ENCODE measurements at places on chromosomes 1 and 21.

DNA sequence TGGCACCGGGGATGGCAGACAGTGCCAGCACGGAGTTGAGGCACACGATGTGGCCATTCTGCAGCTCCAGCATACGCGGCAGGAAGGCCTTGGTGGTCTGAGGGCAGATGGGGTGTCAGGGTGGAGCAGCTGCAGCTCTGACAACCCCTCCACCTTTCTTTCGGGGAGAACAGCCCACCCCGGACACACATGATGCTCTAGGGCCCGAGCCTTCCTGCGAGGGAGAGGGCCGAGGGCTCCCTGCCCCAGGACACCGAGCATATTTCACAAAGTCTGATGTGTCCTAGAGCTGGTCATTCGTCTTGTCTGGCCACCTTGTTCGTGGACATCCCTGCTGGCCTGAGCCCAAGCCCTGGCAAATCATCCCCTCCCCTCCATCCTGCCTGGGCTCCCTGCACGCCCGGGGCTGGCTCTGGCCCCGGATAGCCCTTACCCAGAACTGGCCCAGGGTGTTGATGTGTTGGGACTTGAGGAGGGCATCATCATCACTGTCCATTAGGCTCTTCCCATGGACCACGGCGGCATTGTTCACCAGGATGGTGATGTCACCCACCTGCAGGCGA lies 39.1 kb downstream of the DHRS3 start:
- no peak for DNase-seq

- peak; percentile 82 for DNase-seq
Measured at GRCh38 chr1:211326528-211327345, at the start of gene TRAF5. TSS of gene TRAF5 (plus strand) at chr1:211326833. CDS start at chr1:211353240, 26,407 bp downstream.

DNA sequence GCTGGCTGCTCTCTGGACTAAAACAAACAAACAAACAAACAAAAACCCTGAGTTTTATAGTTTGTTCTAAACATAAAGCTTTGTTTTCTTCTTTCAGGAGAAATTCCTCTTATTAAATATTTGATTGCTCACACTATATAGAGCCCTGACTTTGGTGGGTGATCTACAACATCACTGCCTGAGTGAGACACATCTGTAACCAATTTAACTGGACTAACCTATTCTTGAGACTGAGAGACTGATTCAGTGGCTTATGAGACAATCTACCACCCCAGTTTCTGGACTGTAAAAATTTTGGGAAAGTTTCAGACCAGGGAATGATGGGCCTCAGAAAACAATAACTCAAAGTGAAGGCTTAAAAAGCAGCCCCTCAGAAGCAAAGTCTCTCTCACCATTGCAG lies 537.0 kb downstream of the NEGR1 start:
- no peak for DNase-seq

GRCh38 chr1:55131801-55132200 lies 83.4 kb downstream of the USP24 start:
- DNase-seq: no peak

DNA sequence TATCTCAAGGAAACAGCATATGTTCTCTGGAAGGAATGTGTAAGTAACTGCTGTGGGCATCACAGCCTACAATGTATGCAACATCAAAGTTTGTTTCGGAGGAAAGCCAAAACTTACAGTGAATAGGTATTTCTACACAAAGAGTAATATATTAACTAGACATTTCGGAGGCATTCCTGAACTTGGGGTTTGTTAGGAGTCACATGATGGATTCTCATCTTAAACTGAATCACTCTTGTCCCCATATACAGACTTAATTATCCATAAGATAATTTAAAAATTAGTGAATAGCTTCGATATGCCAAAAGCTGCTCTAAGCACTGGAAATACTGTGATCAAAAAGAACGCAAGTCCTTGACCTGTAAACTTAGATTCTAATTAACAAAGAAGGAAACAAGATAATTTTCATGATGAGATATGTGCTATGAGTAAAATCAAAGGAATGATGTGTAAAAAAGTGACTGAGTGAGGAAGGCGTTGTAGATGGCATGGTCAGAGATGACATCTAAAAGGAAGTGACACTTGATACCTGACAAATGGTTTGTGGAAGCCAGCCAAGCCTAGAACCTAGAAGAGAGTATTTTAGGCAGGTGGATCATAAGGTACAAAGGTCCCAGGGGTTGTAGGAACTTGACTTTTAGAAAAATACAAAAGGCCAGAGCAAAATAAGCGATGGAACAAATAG lies 273.1 kb downstream of the MRPL39 start:
- no peak for DNase-seq

GRCh38 chr1:67376381-67376780 lies 53.8 kb downstream of the SERBP1 start:
- DNase-seq: no peak

- DNase-seq: no peak
Measured at GRCh38 chr1:153513666-153514065, 22.1 kb downstream of the S100A6 start.

GRCh38 chr21:36408568-36408967 lies 23.4 kb downstream of the CHAF1B start:
- no peak for DNase-seq

- DNase-seq: no peak
Measured at GRCh38 chr1:115182012-115182715, 92.9 kb upstream of the TSPAN2 start.

DNA sequence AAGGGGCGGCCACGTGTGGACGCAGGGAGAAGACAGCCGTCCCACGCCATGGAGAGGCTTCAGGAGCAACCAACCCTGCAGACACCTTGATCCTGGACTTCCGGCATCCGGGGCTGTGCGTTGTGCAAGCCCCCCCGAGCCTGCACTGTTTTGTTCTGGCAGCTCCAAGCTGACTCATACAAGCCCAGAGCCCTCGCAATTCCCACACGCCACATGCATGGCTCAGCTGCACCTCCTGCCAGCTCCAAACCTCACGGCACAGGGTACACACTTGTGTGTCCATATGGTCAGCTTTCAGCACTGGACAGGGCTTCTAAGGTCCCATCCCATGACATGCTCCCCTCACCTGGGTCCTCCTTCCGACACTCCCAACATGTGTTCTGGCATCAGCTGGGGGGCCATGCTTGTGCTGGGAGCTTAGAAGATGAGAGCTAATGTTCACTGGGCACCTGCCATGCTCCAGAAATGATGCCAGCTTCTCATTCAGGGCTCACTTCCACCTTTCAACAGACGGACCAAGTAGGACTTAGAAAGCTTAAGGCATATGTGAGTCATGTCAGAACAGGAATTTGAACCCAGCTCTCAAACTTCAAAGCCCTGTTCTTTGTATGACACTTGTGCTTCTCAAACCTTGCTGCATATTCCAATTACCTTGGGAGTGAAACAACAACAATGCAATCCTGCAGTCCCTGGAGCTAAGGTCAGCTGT lies 137.3 kb downstream of the PGBD5 start:
- no peak for DNase-seq

GRCh38 chr1:112247036-112247597 lies 148.9 kb upstream of the CTTNBP2NL start:
- DNase-seq: no peak

GRCh38 chr1:214420341-214420740 lies 131.1 kb downstream of the PTPN14 start:
- no peak for DNase-seq

DNA sequence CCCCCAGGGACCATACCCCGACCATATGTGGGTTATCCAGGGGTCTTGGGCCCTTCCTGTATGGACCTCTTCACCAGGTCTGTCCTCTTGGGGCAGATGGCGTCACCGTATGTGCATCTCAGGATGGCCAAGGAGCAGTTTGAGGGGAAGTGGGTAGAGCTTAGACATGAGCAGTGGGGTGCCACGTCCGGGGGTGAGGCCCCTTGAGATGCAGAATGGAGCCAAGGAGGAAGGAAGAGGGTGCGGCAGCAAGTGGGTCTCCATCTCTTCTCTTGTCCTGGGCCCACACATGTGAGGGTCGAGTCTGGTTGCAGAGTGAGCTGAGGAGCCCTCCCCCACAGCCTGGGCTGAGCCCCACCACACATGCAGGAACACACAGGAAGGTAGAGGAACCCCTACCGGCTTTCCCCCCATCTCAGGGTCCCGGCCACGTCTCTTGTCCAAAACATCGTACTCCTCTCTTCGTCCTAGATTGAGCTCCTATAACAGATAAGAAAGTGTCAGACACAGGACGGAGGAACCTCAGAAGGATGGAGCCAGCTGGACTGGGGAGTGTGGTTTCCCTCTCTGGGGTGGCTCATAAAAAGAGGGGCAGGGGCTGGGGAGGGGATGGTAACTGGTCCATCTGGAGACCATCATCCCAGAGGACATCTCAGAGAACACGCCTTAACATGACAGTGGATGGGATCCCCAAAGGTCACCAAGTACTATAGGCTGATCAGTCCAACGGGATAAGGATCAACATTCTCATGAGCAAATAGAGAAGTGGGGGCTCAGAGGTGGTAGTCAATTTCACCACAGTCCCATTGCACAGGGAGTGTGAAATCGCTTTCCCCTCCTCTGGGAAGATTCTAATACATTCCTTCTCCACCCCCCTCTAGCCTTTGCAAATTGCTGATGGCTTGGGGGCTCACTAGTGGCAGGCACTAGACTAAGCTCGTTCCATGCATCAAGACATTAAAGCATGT lies 79.9 kb downstream of the CD247 start:
- DNase-seq: no peak

- DNase-seq: peak; percentile 72
Measured at GRCh38 chr1:167555971-167556714, 2.6 kb upstream of the CREG1 start.

DNA sequence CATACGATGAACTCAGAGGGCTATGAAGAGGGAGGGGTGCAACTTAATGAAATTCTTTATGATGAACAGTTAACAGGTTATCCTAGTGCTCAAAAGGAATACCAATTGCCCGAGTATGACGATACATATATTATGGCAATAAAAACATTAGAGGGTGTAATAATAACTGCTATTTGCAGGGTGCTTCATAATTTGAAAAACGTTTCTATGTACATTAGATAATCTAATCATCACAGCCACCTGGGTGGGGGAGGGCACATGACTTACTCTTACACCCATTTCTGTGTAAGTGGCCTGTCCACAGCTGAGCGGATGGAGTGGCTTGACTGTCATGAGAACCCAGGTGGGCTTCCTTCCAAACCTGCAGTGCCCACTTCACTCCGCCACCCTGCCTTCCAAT lies 46.3 kb downstream of the TIAM1 start:
- no peak for DNase-seq

- DNase-seq: no peak
Measured at GRCh38 chr1:68198752-68199151, 33.6 kb downstream of the WLS start.

DNA sequence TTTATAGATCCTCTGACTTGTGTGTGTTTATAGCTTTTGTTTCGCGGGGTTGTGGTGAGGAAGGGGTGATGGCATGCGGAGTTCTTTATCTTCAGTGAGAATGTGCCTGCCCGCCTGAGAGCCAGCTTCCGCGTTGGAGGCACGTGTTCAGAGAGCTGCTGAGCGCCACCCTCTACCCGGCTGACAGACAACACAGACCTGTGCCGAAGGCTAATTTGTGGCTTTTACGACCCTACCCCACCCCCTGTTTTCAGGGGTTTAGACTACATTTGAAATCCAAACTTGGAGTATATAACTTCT lies 14.4 kb upstream of the CD101 start:
- peak; percentile 25 for DNase-seq

GRCh38 chr1:228311091-228311490 lies 95.5 kb downstream of the TRIM11 start:
- no peak for DNase-seq

DNA sequence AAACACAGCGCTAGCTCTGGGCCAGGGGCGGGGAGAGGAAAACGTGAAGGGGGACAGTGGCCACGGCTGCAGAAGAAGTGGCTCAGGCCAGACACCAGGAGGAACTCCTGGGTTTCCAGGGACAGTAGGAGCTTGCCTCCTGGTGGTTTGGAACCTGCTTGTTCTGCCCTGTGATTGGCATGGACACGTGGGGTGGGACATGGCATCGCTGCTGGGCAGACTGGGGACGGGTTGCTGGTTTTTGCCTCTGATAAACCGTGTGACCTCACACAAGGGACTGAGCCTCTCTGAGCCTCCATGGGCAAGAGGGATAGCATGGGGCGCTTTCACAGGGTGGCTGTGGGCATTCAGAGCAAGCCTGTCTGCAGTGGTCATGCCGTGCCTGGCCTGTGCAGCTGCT lies 7.5 kb upstream of the PLCH2 start:
- no peak for DNase-seq

- DNase-seq: peak; percentile 32
Measured at GRCh38 chr1:248818505-248819374, 7.0 kb downstream of the SH3BP5L start.

- no peak for DNase-seq
Measured at GRCh38 chr1:167092653-167093052, 1.2 kb upstream of the STYXL2 start.

DNA sequence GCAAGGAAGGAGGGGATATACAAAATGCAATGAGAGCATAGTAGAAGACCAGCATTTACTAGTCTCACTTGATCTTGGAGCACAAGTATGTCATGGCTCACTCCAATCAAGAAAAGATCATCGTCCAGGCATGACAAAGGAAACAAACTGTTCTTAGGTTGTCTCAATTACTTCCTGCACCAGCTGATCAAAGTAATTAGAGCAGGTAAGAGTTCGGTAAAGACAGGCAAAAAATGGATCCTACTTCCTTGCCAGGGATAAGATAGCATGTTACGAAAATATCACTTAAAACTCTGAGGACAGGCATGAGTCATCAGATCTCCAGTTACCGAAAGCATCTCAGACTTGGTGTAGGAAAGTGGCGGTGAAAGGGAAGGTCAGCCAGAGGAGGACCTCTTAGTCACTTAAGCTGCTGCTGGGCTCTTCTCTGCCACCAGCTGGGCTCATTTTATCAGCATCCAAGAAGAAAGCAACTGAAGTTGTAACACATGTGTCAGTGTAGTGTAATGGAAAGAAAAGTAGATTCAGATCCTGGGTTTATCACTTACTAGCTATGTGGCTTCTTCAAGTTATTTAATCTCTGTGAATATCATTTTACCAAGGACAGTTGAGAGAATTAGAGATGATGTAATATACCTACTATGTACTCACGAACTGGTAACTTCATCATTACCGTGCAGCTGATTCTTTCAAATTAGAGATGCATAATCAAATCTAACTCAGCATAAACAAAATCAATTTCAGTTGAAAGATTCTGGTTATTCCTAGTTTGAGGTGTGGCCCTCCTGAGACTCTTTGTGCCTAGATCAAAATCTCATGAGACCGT lies 46.8 kb downstream of the XCL1 start:
- DNase-seq: no peak

- no peak for DNase-seq
Measured at GRCh38 chr1:53662951-53663350, 76.0 kb downstream of the GLIS1 start.

- no peak for DNase-seq
Measured at GRCh38 chr21:28805885-28806284, 186.8 kb downstream of the LTN1 start.

GRCh38 chr1:193306430-193306829 lies 120.0 kb upstream of the B3GALT2 start:
- DNase-seq: no peak

GRCh38 chr1:161885003-161885402 lies 118.9 kb downstream of the ATF6 start:
- DNase-seq: peak; percentile 52

GRCh38 chr1:207004931-207005830 lies 27.4 kb downstream of the C1orf116 start:
- no peak for DNase-seq

GRCh38 chr21:28159396-28159795 lies 833.3 kb downstream of the LTN1 start:
- DNase-seq: no peak

GRCh38 chr21:42565206-42565810 lies 51.7 kb downstream of the SLC37A1 start:
- DNase-seq: peak; percentile 29

- DNase-seq: no peak
Measured at GRCh38 chr1:11535761-11536572, 57.0 kb downstream of the DISP3 start.
